MV-4-11 (cell line): ENCODE measurements at places on chromosomes 1 and 21.
A peak's percentile ranks its signal among the peaks of the same experiment; 100 is the strongest.

GRCh38 chr1:110084227-110085078 is 14.0 kb upstream of the ALX3 start:
- DNase-seq, result peak; percentile 51

DNA sequence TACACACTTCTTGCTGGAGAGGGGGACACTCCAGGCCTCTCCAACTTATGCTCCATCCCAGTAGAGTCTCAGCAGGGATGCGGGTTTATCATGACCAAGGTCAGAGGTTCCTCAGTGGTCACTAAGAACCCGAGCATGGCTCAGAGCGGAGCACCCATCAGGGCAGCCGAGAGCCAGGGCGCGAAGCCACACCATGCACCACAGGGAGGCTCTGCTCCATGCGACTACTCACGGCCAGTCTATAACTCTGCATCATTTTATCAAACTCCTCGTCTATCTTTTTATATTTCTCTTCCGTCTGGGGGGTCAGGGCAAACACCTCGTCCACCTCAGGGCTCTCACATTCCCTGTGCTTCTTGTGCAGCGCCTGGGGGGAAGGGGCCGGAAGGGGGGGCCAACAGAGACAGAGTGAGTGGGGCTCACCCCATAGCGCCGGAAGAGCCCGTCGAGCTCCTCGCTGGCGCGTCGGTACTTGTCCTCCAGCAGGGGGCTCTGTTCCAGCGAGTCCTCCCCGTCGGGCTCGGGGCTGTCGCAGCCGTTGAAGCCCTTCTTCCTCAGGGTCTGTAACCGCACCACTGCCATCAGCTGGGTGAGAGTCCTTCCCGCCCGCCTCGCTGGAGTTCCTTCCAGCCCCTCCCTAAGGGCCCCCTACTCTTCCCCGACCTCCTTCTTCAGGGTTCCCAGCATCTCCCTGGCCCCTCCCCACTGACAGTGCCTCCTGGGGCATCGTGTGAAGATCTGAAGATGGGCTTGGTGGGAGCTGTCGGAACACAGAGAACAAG is 20.0 kb downstream of the MEF2D start:
- DNase-seq, result peak; percentile 49

GRCh38 chr1:66767626-66768025 is 15.4 kb downstream of the DYNLT5 start:
- DNase-seq, result peak; percentile 32

DNA sequence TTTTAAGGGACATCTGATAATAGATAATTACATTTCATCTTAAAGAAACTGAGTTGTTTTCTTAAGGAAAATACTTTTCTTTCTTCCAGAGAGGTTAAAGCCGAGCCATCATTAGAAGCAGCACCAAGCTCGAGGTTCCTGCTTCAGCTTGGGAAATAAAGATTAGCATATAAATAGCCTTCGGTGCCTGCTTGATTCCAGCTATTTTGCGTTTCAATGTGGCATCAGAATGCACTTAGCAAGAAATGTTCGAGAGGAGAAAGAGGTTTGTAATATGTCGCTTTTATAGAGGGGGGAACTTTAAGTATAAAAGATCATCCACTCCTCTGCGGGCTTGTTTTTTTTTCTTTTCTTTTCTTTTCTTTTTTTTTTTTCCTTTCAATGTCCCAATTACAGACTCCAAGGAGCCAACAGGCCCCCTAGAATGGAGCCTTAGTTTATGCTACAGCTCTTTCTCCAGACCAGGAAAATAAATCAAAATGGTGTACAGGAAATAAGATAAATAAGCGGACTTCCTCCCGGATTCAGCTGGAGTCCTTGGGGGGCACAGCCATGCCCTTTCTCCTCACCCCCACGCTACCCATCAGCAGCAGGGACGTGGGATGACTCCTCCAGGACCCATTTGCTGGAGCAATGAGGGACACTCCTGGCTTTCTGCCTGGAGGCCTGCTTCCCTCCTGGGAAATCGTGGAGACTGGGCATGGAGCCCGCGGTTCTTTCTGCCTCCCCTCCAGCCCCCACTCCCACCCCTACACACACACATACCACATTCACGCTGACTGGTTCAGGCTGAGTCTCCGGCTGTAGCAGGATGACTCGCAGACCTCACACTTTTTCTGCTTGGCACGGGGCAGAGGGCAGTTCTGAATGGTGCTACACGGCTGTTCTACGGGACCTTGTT is 131.6 kb downstream of the RRAGC start:
- no peak for DNase-seq

GRCh38 chr1:174836543-174836942 is 163.2 kb upstream of the CACYBP start:
- DNase-seq, result no peak

- DNase-seq, result no peak
Measured at GRCh38 chr1:158155673-158156072, 25.0 kb upstream of the CD1D start.

DNA sequence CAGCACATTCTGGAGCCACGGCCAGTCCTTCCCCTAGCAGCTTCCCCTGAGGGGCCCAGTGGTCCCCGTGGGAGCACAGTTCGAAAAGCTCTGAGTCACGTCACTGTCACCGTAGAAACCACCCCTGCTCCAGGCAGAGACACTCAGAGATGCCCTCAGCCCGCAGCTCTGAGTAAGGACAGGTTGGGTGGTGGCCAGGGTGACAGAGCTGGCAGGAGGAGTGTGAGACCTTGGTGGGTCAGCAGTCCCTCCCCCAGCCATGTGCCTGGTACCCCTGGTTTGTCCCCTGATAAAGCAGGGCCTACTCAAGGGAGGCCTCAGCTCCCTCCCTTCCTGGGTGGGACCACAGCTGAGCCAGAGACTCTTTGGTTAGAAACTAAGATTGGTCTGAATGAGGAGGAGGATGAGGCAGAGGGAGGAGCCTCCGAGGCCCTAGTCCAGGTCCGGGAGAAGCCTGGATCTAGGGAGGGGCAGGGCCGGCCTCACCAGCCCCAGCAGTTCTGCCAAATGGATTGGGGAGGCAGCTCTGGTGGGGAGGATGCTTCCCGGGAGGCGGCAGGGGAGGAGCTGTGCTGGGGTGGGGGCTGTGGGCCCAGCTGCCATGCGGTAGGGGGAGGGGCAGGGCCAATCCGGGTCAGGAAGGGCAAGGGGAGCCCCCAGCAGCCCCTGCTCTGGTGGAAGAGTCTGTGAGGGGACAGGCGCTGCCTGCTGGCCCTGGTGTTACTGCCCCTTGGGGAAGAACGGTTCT is 55.2 kb downstream of the SLC9A1 start:
- DNase-seq, result peak; percentile 69

DNA sequence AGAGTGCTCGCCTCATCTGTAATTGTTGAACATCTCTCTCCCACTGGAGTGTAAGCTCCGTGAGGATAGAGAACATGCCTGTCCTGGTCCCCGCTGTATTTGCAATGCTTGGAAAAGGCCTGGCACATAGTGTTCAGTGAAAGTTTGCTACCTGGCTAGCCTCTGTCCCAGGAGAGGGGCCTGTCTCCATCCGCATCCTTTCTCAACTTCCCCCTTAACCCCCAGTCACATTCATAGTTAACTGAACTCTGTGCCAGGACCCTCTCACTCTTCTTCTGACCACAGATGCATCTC is 15.2 kb downstream of the SPOCD1 start:
- DNase-seq, result no peak

DNA sequence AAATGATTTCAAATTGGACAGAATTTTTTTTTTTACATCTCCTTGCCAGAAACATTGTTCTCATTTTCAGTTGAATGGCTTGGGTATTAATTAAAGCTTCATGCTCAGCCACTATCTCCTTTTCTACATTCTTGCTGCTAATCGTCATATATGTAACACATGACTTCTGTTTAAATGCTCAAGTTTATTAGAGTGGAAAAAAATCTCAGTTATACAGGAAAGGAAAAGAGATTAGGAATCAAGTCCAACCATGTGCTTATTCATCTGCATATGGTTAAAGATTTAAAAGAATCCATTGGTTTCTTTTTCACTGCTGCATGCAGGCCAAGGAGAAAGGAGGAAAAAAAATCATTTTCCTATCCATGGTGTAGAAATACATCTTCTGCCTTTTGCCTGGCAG is 47.3 kb upstream of the CNN3 start:
- no peak for DNase-seq

- no peak for DNase-seq
Measured at GRCh38 chr1:211648336-211648735, 27.1 kb downstream of the NEK2 start.

GRCh38 chr1:200628223-200628881 is 7.8 kb upstream of the KIF14 start:
- peak; percentile 89 for DNase-seq

- DNase-seq, result no peak
Measured at GRCh38 chr1:69863704-69864103, 296.0 kb downstream of the LRRC7 start.

- no peak for DNase-seq
Measured at GRCh38 chr1:204940591-204940990, 69.9 kb downstream of the NFASC start.

- DNase-seq, result peak; percentile 76
Measured at GRCh38 chr1:88647249-88647645, 36.8 kb upstream of the PKN2 start.

GRCh38 chr1:93758842-93759515 is 77.3 kb upstream of the BCAR3 start:
- peak; percentile 98 for DNase-seq

- DNase-seq, result no peak
Measured at GRCh38 chr1:243716906-243717305, 133.1 kb downstream of the AKT3 start.

DNA sequence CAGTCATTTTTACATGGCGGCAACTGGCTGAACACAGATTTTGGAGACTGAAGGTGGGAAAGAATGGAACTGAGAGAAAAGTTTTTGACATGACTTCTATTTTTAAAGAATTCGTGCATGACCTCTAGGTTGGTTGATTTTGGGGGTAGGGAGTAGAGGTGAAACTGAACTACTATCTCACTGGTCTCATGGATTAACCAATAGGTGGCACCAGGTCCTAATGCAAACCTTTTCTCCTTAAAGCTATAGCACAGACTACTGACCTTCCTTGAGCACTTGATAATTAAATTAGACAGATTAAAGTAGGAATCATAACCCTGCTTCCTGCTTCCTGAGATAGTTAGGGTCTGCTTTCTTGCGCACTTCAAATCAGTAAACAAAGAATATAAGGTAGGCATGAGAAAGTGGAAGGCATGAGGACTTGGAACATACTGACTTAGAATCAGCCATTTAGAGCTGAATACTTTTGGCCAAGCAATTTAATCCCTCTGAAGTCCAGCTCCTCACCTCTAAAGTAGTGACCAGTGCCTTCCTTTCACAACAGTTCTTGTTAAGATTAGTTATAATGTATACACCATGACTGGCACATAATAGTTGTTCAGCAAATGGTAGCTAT is 206.0 kb downstream of the CENPF start:
- no peak for DNase-seq

DNA sequence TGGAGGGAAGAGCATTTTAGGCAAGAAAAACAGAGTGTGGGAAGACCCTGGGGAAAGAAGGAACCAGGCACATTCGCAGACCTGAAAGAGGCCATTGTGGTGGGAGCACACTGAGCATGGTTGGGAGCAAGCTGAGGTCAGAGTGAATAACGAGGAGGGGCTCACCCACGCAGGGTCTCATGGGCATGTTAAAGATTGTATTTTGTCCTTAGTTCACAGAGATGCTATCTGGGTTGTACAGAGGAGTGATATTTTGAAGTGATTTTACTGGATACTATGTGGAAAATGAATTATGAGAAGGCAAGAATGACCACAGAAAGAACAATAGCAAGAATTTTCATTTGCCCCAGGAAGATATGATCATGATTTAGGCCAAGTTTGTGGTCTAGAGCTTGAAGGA is 578.3 kb upstream of the NR5A2 start:
- DNase-seq, result no peak

- DNase-seq, result peak; percentile 29
Measured at GRCh38 chr1:226708342-226708780, 30.7 kb downstream of the ITPKB start.

DNA sequence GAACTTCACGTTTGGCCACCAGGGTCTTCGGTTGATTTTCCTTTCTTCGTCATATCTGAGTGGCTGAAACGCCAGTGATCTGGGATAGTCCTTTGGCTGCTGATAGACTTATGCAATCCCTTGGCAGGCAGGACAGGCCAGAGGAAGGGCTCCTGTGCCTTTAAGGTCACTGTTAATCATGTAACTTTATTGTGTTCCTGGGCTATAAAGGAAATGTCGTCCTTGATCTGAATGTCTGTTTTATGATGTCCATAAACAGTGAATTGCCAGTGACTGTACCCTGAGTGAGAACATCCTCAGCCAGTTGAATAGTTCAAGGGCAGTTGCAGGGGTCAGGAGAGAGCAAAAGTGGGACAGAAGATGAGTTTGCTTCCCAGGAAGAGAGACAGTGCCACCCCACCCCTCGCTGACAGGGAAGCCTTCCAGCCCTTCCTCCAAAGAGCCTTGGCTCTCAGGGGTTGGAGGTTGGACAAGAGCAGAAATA is 68.0 kb downstream of the PDE9A start:
- DNase-seq, result no peak

- no peak for DNase-seq
Measured at GRCh38 chr21:22355949-22356348, 1357.7 kb downstream of the NCAM2 start.

- no peak for DNase-seq
Measured at GRCh38 chr1:101664726-101665125, 332.0 kb downstream of the OLFM3 start.

DNA sequence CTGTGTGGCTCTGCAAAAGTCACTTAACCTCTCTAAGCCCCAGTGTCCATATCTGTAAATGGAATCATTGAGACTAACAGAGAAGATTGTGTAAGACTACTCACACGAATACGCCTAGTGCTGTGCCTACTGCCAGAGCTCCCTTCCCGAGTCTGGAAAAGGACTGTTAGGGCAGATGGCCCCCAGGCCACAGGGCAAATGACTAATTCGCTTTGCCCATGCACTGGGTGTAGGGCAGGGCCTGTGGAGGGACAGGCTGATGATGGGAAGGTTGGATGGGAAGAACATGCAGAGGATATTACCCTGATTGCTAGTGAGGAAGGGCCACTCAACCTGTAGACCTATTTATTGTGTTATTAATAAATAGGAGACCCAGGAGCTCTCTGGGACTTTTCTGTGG is 4.2 kb upstream of the GPR61 start:
- DNase-seq, result peak; percentile 62

DNA sequence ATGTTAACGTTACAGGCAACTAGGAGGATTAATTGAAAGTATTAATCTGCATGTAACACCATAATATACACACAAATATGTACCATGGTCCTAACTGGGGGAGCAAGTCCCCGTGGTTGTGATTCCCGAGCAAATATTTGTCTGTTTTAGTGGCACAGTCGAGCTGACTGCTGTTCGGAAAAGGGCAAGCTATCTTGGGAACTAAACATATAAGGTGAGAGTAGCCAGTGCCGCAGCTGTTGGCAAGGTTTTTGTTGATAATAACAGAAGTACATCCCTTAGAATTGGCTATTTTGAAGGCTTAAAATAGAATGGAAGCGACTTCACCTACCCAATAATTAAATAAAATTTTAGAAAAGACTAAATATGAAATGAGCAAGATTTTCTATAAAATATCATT is 45.5 kb downstream of the UCHL5 start:
- no peak for DNase-seq

- DNase-seq, result no peak
Measured at GRCh38 chr1:228416217-228416933, at the start of gene TRIM17. Gene TRIM17 (minus strand): TSS chr1:228416861. CDS start chr1:228415072, 1,789 bp downstream.

- DNase-seq, result no peak
Measured at GRCh38 chr21:32930673-32931072, 95.1 kb upstream of the OLIG2 start.

GRCh38 chr1:200242110-200243041 is 167.5 kb downstream of the ZNF281 start:
- peak; percentile 20 for DNase-seq
